ENCODE measurements at places on chromosomes 2 and 18.

DNA sequence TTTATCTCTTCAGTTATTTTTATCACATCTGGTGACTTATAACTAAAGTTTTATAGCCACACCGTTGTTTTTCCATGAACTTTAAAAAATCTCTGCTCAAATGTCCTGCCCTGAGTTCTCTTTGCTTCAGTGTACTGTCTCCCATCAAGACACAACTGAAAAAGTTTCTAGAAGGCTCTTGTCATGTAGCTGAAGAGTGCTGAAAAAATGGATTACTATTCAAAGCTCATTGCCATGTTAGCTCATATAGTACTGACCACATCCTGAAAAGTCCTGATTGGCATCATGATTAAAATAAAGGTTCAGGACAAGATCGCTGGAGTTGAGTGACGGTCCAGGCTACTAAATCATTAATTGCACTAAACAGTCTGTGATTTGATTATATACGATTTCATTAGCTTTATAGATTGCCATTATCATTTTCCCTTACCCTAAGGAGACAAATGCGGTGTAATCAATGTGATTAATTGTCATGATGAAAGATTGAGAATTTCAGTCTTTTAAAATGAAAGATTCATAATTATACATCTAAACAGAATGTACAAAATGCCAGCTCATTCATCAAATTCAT, 62.2 kb downstream of the MFSD6 start:
- DNase-seq, result no peak

DNA sequence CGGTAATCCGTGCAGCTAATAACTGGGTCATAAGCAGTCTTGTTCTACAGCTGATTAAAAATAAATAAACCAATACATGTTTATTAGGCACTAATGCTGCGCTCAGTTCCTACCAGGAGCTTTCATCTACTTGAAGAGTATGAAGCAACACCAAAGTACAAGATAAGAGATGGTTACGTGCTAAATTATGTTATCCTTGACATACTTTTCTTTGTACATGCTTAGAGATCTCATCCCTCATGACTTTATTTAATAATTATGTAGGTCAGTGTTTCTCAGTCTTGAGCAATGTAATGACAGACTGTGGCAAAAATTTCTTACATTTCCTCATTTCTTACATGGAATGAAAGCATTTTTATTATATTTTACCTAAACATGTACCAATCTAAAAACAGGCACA, 54.6 kb upstream of the COBLL1 start:
- DNase-seq, result no peak

- no peak for DNase-seq
Measured at GRCh38 chr2:6945821-6946220, 28.6 kb downstream of the RNF144A start.

GRCh38 chr18:5475267-5475666, 68.5 kb downstream of the EPB41L3 start:
- DNase-seq, result no peak

GRCh38 chr18:58473071-58473470, 155.8 kb downstream of the ALPK2 start:
- DNase-seq, result no peak

GRCh38 chr2:200254773-200255172, 51.7 kb upstream of the SPATS2L start:
- DNase-seq, result no peak

DNA sequence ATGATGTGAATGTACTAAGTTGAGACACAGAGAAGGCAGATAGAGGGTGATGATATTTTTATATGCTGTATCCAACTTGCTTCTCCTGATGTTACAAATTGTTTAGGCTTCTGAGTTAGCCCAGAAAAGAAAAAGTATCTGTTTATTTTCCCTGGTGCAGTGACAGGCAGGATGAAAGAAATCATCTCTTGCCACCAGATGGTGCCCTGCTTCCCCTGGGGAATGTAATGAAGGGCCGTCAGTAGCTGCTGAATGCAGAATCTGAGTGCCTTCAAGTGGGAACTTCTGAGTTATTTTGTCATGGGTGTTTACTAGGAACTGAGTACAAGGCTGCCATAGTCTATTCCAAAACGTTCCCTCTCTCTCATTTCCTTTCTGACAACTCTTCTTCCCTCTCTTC, 525.6 kb downstream of the MBD2 start:
- no peak for DNase-seq

DNA sequence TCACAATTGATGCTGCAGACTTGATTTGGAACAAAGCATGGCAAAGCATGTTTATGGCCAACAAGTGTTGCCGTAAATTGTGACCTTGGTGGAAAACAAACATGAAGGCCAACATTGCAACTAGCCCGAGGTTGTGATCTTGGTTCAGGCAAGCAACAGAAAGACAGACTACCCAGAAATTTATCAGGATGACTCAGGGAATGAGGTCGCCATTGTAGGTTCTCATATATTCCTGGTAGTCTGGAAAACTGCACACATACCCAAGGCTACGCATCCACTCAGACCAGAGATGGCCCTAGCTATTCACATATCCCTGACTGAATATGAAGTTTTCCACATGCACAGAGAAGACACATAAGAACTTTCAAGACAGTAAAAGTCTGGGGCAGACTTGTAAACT, 30.1 kb downstream of the CYP1B1 start:
- no peak for DNase-seq

DNA sequence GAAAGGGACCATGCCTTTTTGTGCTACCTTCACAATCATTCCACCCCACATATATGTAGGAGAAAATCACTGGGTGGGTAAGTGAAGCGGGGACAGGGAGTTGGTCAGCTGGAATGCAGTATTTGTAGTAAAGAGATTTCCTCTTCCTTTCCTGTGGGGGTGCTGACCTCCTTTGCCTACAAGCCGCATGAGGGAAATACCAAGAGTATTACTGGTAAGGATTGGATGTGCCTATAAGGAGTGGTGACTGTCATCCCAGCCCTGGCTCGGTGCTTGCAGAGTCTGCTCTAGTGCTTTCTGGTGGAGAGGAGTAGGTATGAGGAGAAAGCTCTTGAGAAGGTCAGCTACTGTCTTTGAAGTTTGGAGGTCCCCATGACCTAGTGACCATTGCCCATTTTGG, 324.6 kb downstream of the HRH4 start:
- DNase-seq, result no peak

- no peak for DNase-seq
Measured at GRCh38 chr18:35289293-35289692, 736 bp downstream of the ZSCAN30 start.

- DNase-seq, result no peak
Measured at GRCh38 chr2:220504938-220505503, 877.6 kb downstream of the SLC4A3 start.

DNA sequence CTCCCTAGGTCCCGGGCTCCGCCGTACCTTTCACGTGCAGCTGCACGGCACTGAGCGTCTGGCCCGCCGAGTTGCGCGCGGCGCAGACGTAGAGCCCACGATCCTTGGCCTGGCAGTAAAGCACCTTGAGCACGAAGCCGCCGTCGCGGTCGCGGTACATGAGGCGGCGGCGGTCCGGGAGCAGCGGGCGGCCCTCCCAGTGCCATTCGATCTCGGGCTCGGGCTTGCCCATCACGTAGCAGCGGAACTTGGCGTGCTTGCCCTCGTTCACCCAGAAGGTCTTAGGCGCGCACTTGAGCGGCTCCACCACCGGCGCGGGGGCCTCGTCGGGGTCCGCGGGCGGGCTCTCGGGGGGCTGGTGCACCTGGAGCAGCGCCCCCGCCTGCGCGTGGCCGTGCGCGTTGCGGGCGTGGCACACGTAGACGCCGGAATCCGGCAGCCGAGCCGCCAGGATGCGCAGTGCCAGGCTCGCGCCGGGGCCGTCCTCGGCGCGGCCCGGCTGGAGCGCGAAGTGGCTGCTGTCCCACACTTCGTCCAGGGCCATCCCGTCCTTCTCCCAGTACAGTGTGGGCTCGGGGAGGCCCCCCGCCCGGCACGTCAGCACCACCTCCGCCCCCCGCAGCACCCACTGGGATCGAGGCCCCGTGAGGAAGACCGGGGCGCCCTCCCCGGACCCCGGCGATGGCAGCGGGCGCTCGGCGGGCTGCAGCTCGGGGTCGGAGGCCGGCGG, 980 bp downstream of the OBSL1 start:
- peak; percentile 16 for DNase-seq

DNA sequence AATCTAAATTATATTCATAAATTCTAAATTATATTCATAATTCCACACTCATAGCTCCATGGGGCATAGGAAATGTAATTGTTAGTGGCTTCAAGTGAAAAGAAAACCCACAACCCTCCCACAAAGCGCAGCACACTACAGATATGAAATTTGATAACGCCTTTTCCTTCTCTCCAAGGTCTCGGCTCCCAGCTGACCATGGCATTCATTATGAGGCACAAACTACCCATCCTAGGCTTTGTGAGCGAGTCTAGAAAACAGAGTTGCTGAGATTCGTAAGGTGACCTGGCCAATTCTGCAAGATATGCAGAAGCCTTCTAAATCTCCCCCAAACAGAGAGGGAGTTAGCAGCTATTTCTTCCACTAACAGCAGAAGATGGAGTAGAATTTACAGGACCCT, 5.4 kb downstream of the NPPC start:
- no peak for DNase-seq

- DNase-seq, result no peak
Measured at GRCh38 chr2:66536997-66537396, 102.1 kb downstream of the MEIS1 start.

DNA sequence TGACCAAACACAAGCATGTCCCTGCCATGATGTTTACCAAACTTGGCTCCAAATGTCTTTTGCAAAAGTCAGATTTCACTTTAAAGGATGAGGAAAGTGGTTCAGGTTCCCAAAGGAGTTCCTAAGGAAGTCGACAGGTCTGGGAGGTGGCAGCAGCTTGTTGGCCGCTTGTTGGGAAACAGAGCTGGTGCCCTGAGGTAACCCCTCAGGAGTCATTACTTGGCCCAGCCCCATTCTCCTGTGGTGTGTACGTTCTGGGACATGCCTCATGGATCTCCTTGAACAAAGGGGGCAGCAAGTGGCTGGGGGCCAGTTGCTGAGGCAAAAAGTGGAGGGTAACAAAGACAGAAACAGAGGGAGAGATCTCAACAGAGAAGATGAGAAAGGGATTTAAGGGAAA, 10.9 kb downstream of the TMBIM1 start:
- no peak for DNase-seq

DNA sequence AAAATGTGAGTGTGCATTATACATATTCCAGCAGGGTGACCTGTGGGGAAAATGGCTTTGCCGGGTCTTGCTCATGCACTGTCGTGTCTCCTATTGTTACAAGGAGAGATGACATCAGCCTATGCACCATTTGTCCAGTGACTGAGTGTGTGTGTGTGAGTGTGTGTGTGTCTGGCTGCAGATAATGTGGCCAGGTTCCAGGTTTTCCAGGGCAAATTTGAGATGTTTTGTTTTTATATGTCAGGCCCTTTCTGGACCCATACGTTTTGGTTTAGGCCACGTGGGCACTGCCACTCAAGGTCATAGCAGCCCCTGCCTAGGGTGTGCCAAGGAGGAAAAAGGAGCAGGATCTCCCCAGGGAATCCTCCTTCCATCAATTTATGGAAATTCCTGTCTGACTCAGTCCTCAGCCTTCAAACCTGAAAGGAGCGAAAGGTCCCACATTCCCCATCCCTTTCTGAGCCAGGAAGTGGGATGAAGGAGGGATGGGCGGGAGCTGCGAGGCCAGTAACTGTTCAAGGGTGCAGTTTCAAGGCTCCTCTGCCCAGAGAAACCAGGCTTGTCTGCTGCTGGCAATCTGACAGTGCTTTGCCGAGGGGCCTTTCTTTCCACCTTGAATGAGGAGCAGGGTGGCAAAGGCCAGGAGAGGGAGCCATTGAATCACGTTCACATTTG, 93.0 kb upstream of the SMAD2 start:
- DNase-seq, result no peak

DNA sequence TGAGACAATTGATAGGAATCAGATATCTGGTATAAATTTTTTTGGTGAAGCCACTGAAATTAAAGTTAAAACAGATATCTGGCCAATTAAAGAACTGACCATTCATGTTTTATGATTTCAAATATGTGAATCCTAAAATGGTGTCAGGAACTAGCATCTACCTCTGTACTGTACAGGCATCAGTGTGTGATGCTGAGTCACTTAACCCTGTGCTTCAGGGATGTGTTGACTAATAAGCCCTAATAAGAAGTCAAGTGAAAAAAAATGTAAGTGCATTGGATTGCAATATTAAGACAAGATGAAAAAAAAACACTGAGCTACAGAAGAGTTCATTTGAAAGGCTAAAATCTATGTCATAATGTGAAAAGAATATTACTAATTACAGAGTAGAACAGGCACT, 9.1 kb upstream of the UNC80 start:
- DNase-seq, result no peak

- no peak for DNase-seq
Measured at GRCh38 chr2:197131558-197131855, 179.1 kb downstream of the ANKRD44 start.

- DNase-seq, result no peak
Measured at GRCh38 chr18:58966005-58966677, 101.5 kb downstream of the ZNF532 start.

DNA sequence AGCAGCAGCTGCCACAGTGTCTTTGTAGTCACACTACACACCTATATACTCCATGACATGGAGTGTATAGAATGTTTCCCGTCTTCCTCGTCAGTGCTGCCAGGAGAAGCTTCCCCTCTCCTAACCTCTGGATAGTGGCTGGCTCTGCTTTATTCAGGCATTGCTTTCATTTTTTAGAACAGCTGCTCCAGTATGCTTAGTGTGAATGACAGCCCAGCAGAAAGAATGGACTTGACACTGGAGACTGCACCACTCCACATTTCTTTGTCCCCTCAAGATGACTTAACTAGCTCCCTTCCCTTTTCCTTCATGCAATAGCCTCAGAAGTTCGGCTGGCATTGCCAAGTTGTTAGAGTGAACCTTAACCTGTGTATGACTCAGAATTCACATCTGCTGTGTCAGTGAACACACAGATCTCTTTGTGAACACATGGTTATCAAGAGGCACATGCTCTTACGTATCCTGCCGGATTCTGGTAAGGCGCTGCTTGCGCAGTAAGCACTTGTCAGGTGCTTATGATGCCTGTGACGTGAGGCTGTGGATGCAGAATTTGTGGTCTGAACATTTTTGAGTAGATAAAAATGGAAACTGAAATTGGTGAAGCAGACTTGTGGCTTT, 73.9 kb downstream of the NEDD4L start:
- DNase-seq, result no peak

DNA sequence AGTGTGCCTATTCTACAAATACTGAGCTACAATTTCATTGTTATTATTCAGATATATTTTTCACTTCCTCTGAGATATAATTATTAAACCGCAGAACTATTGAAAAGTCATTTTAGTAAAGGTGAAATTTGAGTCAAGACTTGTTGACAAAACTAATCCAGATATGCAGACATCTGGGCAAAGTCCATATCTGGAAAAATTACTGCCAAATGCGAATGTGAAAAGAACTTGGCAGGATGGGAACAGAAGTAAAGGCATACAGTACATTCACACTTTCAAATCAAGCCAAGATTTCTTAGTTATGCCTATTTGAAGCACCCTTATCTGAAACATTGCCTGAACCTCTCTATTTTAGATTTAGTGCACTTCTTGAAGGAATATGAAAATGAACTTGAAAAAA, 923.6 kb downstream of the CCDC85A start:
- no peak for DNase-seq

- DNase-seq, result no peak
Measured at GRCh38 chr2:98015671-98016070, 19.9 kb upstream of the TMEM131 start.
